ENCODE measurements at places on chromosomes 1 and 21.
A peak's percentile ranks its signal among the peaks of the same experiment; 100 is the strongest.

DNA sequence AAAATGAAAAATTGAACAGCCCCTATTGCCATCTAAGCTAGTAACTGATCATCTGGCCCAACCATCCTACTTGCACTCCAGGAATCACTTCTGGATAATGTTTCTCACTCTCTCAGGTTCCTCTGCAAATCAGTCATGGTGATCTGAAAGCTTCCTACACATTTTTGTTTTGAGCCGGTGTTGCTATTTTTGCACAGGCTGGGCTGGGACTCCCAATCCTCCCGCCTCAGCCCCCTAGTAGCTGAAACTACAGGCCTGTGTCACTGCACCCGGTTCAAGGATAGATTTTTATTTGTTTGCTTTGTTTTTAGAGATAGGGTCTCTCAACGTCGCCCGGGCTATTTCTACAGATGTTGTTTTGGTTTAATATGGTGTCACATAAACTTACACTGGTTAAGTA, 40.5 kb upstream of the HMCN1 start:
- no peak for DNase-seq

DNA sequence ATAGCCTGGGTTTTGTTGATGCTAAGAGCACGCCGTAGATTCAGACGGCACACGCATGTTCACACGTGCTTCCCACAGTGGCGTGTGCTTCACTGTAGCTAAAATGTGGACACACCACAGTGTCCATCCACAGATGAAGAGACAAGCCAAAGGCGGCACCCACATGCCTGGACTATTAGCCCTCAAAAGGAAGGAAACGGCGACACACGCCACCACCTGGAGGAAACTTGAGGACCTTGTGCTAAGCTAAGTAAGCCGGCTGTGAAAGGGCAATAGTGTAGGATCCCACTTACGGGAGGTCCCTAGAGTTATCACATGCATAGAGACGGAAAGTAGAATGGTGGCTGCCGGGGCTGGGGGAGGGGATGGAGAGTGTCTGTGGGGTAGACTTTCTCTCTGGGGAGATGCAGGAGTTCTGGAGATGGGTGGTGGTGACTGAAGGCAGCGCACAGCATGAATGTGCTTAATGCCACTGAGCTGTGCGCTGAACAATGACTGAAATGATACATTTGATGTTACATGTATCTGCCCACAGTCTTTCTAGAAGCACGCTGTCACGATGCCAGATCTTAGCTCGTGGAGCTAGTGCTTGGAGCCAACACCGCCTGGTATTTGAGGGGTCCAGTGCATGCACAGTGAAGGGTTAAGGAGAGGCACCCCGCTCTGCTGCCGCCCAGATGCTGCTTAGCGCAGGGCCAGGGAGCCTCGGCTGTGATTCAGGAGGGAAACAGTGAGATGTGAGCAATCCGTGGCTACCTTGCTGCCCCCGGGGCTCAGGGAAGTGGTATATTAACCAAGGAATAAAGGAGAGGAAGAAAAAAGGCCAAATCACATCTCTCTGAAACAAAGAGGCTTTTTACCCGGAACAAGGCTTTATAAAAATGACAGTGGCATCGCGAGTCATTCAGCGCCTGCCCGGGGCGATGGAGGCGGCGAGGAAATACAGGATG, 103.7 kb downstream of the PRDM16 start:
- no peak for DNase-seq

DNA sequence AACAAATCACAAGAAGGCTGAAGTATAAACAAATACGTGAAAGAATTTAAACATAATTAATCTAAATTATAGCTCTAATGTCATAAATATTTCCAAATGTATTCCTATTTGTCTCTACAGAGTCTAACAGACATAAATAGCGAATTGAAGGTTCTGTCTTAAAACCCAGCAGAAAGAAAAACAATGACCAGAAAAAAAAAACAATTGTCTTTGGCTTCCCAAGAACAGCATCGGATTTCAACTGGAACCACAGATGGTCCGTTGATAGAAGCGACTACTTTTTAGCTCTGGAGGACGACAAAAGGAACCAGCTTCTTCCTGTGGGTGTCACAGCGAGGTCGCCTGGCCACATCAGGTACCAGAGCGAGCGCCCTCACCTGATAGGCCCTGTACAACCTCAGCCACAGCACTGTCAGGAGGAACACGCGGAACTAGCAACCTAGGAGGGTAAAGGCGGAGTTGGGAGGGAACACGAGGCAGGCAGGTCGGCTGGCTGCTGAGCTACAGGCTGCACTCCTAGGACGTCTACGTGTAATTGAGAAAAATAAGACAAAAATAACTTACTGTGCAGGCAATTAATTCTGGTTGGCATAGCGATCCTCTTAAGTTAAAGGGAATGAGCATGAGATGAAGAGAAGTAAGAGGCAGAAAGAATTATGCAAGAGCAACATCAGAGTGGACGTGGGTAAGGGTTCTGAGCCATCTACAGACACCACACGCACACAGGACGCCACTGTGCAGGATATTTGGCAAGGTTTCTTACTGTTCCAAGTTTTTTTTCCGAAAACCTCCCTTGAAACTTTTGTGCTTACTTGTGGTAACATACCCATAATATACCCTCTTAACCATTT, 16.7 kb upstream of the PRDM15 start:
- no peak for DNase-seq

GRCh38 chr1:206696812-206697585, 12.3 kb downstream of the MAPKAPK2 start:
- DNase-seq = no peak

GRCh38 chr1:95431235-95431634, 197.2 kb downstream of the RWDD3 start:
- no peak for DNase-seq

DNA sequence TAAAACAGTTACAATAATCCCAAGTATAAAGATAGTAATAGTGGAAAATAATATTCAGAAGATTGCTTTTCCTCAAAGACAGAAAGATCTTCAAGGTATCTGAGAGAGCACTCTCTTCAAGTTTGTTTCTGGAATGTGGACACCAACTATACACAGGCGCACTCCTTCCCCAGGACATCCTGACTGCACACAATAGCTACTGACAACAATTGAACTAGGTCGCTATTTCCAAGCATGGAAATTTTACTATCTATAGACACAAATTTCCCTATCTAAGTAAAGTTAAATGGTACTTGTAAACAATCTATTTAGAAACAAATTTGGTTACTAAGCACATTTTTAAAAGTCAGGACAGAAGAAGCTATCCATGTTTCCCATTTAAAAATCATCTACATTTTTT, 19.1 kb downstream of the ARHGAP29 start:
- DNase-seq = no peak

- DNase-seq = no peak
Observed at GRCh38 chr1:201444792-201445191, 23.3 kb upstream of the TNNI1 start.

- peak; percentile 63 for DNase-seq
Observed at GRCh38 chr1:6497215-6497866, 5.9 kb upstream of the PLEKHG5 start.

- DNase-seq = peak; percentile 44
Observed at GRCh38 chr21:36422279-36423098, 37.3 kb downstream of the CHAF1B start.

- DNase-seq = peak; percentile 33
Observed at GRCh38 chr1:166197597-166197996, 30.8 kb upstream of the FAM78B start.

- DNase-seq = peak; percentile 46
Observed at GRCh38 chr1:187264995-187265602, 436.4 kb downstream of the PLA2G4A start.

DNA sequence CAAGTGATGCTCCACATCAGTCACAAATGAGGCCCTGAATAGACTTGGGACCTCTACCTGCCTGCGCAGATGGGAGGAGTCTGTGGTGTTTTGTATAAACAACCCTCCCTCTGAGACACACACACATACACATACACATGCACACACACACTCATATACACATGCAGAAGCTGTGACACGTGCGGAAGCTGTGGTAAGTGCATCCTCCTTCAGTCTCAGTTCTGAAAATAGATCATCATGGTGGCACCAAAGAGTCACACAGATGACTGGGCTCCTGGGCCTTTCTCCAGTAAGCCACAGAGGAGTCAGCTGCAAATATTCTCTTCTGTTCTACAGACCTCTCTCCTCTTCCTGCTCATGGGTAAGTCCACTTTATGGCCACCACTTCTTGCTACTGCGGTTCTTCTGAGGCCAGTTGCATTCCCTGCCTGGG, at the start of gene LY9:
Gene LY9, plus strand, starts transcription at position 224 of the 433 bp plus-strand sequence. Its CDS starts 14 bp downstream, at position 238.
- no peak for DNase-seq

DNA sequence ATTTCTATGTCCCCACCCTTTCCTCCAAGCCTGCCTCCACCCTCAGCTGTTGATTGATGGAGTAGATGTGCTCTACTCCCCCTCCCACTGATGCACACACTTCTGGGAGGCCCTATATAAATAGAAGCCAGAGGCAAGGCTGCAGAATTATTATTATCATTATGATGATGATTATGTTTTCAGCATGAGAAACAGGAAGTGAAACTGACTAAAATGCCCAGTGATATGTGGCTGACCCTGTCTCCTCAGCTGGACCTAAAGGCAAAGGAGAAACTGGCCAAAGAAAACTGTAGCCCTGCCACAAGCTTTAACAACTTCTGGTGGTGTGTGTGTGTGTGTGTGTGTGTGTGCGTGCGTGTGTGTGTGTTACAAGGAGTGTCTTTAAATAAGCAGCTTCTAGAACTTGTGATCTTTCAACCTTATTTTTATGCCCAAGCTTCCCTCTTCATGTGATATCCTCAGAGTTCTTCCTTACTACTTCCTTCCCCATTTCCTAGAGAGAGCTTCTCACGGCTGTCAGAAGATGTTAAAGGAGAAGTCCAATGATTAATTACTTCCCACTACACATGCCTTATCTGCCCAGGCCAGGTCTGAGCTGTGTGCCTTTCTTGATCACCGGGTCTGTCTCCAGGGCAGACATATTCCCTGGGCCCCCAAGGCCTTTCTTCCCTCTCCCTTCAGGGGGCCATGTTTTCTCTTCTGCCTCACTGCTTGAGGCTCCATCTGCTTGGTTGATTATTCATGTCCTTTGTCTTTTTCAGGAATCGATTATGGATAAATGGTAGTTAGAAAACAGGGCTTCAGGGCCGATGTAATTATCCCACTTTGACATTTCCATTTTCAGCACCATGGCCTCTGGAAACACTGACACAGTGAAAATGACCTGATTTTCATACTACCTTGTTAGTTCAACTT, 11.6 kb upstream of the MAPKAPK2 start:
- DNase-seq = no peak

DNA sequence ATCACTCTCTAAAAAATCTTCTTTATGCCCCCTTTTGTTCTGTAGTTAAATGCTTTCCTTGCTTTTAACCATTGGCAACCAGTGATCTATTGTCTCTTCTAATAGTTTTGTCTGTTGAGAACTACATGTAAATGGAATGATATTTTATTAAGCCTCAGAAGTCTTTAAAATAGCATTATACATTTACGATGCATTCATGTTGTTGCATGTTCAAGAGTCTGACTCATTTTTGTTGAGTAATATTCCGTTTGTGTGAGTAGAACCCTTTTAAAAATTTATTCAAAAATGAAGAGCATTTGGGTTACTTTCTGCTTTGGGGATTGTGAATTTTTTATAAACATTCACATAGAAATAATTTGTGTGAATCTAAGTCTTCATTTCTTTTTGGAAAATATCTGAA, 1352.9 kb downstream of the NCAM2 start:
- DNase-seq = no peak

DNA sequence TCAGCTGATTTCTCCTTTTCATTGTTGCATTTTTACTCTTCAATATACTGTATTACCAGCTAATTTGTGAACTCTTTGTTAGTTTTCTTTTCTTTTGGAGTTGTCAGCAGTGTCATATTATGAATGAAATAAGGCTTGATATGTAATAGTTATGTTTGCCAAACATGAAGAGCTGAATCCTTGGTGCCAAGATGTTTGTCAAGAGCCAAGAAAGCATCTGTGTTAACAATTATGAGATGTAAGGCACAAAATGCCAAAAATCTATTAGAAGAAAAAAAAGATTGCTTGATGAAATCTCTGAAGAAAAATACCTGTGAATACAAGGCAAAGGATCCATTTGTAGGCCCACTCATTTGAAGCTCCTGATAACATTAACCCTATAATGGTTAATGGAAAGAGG, 48.4 kb upstream of the RNPC3 start:
- DNase-seq = no peak

DNA sequence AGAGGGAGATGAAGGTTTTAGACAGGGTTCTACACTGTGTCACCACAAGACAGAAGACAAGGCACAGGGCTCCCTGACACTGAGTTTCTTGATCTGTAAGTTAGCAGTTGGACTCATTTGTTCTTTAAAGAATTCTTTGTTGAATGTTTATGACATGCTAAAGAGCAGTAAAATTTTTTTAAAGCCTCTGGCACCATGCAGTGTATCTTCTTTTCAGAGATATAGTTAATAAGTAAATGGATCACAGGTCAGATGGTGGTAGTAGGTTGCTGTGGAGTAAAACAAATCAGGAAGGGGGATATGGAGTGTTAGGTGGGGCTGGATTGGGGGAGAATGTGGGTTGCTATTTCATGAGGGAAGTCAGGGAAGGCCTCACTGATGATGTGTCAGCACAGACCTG, 2.0 kb downstream of the CLCA4 start:
- DNase-seq = no peak

DNA sequence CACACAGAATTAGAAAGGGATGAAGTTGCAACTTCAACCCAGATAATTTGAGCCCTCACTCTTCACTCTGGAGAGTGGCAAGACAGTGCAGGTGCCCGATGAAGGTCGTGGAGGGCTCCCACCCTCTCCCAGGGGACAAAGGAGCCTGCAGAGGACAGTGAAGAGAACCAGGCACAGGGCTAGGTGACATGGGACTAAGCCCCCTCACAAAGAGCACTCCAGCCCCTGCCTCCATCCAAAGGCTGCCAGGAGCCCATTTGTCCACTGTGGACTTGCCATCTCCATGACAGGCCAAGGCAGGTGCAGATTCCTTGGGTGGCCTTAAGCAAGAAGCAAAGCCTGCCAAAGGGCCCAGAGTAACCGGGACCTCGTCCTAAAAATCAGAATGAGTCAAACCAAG, 15.1 kb downstream of the ERRFI1 start:
- DNase-seq = no peak

Measured in mammary epithelial cell (primary cell).